ENCODE measurements at places on chromosomes 12 and 14.

DNA sequence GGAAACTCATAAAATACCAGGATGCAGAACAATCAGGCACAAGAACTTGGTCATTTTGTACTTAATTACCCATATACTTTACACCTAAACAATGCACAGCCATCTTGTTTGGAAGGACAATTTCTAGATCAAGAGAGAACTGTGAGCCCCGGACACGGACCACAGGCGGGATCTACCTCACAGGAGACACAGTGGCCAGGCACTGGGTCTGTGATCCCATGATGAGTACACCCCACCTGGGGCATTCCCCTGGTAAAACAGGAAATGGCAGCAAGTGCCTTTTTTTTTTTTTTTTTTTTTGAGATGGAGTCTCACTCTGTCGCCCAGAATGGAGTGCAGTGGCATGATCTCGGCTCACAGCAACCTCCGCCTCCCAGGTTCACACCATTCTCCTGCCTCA lies 15.2 kb downstream of the GOLGA3 start:
- DNase-seq = no peak

DNA sequence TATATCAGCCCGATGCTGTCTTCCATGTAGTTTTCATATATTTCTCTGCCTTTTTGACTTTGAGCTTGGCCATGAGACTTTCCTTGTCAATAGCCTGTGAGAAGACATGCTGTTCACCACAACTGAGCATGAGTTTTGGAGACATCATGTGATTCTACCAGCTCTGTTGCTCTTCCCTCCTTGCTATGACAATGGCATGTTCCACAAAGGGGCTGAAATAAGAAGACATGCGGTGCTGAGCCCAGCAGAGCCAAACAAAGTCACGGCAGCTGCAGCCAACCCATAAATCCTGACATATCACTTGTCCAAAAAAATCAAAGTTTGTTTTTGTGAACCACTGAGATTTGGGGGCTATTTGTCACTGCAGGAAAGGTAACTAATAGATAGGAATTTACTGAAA lies 343.4 kb upstream of the KITLG start:
- no peak for DNase-seq

DNA sequence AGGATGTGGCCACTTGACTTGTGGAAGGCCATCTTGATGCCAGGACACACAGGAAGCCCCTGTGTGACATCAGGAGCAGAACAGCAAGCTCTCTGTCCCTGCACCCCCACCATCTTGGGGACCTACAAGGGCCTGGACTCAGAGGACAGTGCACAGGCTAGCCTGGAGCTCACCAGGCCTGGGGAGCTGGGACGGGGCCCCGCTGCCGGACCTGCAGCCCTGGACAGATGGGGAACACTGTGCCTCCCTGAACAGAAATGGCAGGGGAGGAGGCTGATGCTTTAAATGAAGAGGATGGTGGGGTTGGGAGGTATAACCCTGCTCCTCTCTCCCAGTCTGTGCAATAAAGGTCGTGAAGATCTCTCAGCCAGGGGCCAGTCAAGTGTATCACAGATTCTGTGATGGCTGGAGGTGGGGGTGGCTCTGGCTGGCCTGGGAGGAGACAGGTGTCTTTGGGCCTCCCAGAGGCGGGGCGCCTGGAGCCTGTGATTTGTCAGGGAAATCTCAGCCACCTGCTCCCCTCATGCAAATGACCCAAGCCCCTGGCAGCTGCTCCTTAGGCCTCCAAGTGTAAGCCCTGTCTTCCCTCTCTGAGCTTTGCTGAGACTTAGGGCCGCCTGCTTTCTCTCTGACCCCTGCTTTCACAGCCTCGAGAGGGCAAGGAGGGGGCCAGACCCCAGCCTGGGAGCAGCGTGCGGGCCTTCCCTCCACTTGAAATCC lies 1.1 kb upstream of the GNB3 start:
- no peak for DNase-seq

DNA sequence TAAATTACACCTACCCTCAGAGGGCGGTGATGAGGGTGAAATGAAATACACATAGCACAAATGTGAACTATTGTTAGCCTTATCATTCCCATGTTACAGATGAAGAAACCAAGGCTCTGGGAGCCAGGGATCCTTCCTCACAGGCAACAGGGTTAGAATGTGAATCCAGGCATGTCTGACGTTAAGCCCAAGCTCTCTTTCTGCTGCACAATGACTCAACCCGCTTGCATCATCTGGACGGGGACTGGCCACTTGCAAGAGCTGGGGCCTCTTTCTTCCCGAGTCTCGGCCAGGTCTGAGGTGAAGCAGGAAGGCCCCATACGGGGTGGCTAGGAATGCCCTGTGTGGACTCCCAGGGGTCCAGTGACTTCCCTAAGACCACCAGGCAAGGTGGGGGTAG lies 105.2 kb downstream of the RBM19 start:
- no peak for DNase-seq

DNA sequence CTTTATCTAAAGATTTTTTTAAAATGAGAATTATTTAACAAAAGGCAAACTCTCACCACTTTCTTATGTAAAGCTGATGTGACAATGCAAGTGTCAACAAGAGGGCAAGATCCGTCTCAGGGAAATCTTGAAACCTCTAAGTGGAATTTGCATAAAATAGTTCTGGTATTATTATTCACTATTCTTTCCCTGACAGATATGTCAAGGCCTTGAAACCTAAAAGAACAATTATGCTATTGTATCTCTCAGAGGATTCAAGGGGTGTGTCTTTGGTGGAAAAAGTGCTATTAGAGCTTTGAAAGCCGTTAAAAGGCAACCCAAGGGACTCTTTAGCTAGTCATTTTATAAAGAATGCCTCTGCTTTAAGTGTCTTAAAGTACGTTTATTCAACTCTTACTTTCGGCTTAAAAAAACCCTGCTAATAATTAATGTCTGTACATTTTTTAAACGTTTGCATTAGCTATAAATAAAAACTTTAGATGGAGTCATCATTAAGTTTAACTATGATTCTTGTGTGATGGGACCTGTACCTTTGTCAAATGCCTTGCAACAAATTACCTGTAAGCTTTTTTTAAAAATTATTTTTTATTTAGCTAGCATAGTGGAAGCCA lies 585.5 kb downstream of the VRK1 start:
- DNase-seq = no peak

DNA sequence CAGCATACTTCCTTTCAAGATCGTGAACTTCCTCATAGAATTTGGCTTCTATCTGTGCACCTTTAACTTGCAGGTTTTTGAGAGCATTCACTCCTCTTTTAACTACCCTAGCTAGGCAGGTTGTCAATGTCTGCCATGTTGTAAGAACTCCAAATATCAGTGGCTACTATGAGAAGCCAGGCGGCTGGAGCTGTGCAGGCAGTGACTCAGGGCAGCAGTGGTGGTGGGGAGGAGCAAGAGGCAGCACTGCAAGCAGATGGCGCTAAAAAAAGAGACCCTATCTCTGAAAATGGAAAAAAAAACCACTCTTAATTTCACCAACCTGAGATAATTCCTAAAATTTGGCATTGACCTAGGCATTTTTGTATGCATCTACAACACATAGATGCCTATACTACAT lies 28.5 kb downstream of the YARS2 start:
- no peak for DNase-seq

GRCh38 chr12:85058339-85058738 lies 22.2 kb downstream of the LRRIQ1 start:
- DNase-seq = no peak

DNA sequence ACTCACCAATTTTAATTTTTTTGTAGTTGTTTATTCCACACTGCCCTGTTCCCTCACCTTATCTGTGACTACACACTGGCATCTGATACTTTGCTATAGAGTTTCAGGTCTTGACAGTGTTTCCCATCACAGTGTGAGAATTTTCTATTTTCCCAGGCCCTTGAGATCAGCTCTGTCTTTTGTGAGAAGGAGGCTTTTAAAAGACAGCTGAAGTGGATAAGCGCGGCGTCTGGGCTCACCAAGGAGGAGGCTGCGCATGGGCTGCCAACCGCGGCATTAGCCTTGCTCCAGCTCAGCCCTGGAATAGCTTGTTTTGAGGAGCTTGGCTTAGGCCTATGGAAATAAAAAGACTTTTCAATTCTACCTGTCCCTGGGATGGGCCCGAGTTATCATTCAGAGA lies 181.3 kb downstream of the RMST start:
- DNase-seq = no peak

GRCh38 chr12:30437044-30437443 lies 258.6 kb downstream of the IPO8 start:
- DNase-seq = no peak

GRCh38 chr14:63933110-63933509 lies 80.3 kb downstream of the SYNE2 start:
- DNase-seq = no peak

- no peak for DNase-seq
These were observed 4.4 kb upstream of the GALNT6 start for GRCh38 chr12:51395283-51396230.

- DNase-seq = no peak
These were observed 58.1 kb downstream of the NCOR2 start for GRCh38 chr12:124509300-124509675.

DNA sequence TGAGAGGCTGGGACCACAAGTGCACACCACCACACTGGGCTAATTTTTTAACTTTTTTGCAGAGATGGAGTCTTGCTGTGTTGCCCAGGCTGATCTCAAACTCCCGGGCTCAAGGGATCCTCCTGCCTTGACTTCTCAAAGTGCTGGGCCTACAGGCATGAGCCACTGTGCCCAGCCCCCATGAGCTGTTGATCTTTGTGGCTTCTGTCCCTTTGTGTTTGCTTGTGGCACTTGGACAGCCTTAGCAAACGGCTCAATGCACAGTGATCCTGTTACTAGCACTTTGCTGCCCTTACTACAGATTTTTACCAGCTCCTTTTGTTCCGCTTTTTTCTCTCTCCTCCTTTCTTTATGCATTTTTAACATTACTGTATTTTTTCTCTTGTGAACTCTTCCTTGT lies 25.3 kb upstream of the EVL start:
- no peak for DNase-seq

GRCh38 chr14:96231526-96232130 lies 24.4 kb upstream of the BDKRB1 start:
- no peak for DNase-seq

DNA sequence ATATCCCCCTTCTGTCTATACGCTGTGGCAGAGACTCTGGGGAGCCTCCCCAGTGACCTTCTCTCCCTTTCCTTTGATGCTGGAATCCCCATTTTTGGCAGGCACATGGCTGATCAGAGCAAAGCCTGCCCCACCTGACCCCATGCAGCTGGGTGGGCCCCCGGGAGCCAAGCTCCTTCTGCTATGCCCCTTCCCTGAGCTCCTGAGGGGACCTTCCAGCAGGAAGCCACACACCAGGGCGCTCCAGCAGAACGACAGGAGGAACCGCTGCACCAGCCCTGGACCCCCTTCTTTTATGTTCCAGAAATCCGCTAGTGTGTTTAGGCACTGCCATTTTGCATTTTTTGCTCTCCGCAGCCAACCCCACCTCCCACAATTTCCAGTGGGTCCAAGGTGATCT lies 44.6 kb downstream of the TRAFD1 start:
- no peak for DNase-seq

DNA sequence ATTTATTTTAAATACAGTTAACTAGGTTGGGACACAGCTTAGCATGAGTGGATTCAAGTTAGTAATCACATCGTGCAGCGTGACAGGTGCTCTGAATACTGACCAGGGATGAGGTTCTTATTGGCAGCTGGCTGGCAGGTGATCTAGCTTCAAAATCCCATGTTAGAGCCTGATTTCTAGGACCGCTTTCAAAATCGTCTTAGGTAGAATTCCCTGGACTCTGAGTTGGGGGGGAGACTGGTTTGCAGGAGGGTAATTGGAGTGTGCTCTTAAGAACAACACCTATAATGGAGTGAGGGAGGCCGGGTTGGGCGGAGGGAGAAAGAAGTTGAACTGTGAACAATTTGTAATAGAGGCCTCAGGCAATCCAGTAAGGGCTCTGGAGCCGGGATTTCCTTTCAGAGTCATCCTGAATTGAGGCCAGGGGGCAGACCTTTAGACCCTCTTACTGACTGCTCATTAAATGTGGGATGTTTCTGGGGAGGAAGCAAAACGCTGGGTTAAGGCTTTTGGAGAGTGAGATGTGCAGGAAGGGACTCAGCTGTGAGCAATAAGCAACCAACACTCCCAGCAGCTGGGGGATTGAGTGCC lies 874 bp upstream of the YARS2 start:
- DNase-seq = no peak

DNA sequence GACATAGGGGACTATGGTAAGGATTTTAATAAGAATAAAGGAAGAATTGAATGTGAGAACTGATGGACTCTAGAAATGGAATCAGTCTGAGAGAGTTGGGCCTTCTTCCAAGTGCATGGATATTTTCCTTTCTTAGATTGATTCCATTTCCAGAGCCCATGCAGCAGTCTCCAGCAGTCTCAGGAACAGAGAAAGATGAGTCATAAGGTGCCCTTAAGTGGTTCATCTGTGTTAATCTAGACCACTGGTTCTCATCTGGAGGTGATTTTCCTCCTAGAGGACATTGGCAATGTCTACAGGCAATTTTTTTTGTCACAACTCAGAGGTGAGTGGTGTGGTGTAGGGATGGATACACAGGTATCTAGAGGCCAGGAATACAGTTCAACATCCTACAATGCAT lies 25.9 kb downstream of the TRIM9 start:
- DNase-seq = no peak

DNA sequence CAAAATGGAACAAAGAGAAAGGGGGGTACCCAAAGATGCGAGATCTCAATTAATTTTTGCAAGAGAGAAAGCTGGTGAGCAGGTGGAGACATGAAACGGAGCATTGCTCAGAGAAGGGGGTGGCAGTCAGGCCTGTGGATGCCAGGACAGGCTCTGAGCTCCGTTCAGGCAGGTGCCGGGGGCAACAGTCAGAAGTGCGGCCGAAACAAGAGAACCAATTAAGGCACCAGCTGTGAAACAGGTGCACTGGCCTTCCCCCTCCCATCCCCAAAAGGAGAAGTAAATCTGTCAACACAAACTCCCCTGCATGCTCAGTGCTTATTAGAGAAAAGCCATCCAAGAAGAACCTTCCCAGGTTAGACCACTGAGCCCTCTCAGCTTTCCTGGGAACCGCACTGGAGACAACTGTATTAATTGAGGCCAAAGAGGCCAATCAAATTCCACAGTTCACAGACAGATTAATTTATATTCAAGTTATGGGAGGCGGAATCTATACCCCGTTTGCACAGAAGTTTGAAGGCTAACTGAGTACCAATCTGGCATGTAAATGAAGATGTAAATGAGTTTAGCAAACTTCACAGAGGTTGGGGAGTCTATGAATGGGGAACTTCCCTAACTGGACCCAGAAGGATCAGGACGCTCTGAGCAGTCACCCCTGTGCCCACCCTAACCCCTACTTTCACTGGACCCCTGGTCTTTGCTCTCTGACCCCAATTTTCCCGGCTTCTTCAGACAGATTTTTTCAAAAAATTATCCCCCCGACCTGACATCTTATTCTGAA lies 20.9 kb downstream of the OAS2 start:
- DNase-seq = no peak

GRCh38 chr12:107684990-107685359 lies 624 bp upstream of the PWP1 start:
- DNase-seq = no peak

Data from ascending aorta (tissue), 2 donors.